Activated CD4-positive, alpha-beta memory T cell treated with anti-CD3 and anti-CD28 coated beads, Interleukin-2, amount 10 ng/mL, durations not matched to agents 7 days and 5 days (primary cell): ENCODE measurements at places on chromosomes 16 and 17.

DNA sequence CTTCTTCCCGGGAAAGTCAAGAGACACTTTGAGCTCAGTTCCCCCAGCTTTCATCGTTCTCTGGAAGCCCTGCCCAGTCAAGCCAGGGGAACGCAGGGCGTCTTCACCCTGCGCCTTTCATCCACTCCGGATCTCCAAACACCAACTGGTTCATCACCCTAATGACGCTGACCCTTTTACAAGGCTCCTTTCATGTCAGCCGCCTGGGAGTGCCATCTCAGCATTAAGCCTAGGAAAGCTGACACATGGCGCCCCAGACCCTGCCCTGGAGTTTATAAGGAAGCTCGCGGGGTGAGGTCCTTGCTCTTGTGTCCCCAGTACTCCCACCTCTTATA, 594 bp upstream of the DNAJC7 start:
- peak; percentile 42 for DNase-seq

DNA sequence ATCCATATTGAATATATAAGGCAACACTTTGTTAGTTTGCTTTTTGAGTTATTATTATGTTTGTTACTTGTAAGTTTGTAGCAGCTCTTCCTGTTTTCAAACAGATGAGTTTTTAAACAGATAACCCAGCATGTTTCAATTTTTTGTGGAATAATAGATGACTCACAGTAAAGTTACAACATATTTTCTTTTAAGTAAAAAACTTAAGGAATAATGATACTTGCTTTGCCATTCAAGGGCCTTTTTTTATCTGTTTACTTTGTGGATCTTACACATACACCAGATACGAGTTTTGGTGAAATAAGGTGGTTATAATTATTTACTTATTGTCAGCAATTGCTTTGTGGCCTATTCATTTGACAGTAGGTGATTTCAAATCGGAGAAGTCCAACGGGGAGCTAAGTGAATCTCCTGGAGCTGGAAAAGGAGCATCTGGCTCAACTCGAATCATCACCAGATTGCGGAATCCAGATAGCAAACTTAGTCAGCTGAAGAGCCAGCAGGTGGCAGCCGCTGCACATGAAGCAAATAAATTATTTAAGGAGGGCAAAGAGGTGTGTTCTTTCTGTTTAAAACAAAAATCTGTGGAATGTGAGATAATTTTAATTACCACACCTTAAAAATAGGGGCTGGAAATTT, 66.3 kb downstream of the BPTF start:
- no peak for DNase-seq

- DNase-seq = no peak
Measured at GRCh38 chr16:54125751-54126655, 160.6 kb downstream of the IRX3 start.

DNA sequence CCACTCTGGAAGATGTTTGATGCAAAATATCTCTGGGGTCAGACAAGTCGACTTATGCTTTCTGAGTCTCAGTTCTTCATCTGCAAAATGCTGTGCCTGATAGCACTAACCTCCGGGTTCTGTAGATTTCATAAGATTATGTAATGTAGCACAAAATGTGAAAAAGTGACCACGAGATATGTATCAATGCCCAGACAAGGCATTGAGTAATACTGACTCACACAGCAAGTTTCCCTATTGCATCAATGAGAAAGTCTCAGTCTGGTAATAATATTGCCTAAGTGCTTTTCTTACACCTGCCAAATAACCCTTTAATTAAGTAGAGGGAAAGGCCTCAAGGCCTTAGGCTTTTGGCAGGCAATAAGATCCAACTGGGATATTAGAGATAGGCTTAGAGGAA, 41.4 kb upstream of the MMP2 start:
- no peak for DNase-seq

- DNase-seq = peak; percentile 61
Measured at GRCh38 chr17:40598619-40599467, 33.6 kb upstream of the CCR7 start.

DNA sequence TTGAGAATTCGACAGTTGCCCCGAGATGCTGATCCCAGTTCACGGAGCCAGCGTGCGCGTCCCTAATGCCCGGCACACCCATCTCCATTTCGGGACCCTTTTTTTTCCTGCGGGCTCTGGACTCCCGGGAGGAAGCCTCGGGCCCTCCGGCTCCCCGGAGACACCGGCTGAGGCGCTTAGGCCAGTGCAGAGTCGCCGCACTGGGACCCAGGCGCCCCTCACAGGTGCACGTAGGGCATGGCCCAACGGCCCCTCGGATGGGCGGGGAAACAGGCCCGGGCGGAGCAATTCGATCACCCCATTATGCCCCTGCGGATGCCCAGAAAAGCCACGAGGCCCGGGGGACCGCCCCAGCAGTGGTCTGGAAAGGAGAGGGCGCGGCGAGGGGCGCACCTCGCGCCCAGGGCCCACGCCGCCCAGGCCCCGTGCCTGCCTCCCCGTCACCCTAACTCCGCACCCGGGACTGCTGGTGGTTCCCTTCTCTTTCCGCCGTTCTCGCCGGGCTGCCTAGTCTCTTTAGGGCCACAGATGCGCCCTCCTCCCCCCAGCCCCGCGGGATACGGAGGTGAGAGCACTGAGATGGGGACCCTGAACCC, 18.5 kb upstream of the ZFHX3 start:
- DNase-seq = no peak

GRCh38 chr17:81741049-81741593, 29.0 kb downstream of the SLC25A10 start:
- DNase-seq = no peak

GRCh38 chr17:6591599-6592158, 35.3 kb upstream of the PITPNM3 start:
- no peak for DNase-seq

- no peak for DNase-seq
Measured at GRCh38 chr17:39981766-39982375, 1.3 kb downstream of the PSMD3 start.

DNA sequence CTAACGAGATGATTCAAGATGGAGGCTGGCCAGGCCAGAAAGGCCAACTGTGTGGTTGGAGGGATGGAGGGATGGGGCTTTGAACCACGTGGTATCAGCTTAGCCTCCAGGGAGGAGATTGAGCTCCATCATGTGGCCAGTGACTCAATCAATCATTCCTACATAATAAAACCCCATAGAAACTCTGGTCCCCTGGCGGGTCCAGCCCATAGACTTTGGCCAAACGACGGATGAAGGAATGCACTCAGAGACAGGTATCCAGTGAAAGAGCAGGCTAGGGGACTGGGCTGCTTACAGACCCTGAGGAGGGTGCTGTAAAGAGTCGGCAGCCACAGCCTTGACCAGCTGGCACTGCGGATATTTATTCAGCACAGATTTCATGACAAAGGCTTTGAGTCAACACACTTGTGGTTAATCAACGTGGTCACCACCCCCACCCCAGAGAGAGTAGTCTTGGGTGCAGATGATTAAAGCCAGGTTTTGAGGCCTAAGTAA, 308.7 kb upstream of the TNRC6C start:
- peak; percentile 21 for DNase-seq

DNA sequence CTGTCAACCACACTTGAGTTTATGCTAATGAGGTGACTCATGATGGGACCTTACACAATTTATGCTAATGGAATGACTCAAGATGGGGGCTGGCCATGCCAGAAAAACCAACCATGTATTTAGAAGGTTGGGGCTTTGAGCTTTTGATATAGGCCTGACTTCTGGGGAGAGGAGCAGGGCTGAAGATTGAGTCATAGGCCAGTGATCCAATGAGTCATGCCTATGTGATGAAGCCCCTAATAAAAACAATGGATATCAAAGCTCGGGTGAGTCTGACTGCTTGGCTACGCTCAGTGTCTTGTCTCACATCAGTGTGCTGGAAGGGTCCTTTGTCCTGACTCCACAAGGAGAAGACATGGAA, 7.3 kb downstream of the MFSD6L start:
- no peak for DNase-seq

DNA sequence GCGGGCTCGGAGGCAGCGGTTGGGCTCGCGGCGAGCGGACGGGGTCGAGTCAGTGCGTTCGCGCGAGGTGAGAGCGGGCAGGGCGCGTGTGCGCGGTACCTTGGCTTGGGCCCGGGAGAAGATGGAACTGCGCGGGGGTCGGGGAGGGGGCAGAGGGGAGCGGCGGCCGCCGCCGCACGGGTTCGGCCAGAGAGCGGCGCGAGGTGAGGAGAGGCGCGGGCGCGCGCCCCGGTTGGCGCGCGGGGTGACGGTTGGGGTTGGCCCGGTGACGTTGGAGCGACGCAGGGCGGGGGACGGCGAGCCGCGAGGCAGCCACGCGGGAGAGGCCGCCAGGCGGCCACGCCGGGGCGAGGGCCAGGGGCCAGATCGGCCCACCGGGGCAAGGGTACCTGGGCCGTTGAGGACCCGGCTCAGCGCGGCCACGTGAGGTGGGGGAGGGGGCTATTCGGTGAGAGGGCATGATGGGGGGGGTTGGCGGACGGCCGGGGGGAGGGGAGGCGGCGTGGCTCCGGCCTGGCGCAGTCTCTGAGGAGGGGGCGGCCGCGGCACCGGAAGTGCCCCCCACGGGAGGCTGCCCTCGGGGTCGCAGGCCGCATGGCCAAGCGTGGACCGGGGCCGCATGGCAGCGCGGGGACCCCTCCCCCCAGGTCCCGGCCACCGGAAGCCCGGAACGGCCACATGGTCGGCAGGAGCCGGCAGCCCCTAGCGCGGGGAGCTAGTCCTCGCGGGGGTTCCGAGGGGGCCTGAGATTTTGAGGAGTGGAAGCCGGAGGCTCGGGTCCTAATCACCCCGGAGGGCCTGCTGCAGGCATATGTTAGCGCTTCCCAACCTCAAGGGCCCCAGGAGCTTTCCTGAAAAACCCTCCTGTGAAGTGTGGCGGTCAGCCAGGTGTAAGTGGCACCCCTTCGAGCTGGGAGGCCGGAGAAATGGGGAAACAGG, 527 bp downstream of the EIF5A start:
- peak; percentile 62 for DNase-seq
